Stimulated activated CD4-positive, alpha-beta T cell treated with anti-CD3 and anti-CD28 coated beads, Interleukin-4, amount 100 ng/mL, for 48 hours (primary cell): ENCODE measurements at places on chromosomes 13 and 19.

DNA sequence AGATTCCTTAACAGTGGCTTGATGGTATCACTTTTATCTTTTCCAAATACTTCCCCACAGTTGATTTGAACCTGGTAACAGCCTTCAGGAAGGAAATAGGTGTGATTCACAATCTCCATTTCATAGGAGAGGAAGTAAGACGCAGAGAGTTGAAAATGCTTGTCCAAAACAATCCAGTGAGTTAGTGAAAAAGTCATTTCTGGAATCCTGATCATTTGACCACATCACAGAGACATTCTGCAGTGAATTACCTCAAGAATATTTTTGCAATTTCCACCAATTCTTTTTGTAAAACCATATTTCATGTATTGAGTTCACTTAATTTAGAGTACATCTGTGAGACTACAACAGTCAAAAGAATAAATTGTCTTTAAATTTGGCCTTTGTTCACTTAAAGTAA, 292.8 kb downstream of the DCLK1 start:
- no peak for DNase-seq

DNA sequence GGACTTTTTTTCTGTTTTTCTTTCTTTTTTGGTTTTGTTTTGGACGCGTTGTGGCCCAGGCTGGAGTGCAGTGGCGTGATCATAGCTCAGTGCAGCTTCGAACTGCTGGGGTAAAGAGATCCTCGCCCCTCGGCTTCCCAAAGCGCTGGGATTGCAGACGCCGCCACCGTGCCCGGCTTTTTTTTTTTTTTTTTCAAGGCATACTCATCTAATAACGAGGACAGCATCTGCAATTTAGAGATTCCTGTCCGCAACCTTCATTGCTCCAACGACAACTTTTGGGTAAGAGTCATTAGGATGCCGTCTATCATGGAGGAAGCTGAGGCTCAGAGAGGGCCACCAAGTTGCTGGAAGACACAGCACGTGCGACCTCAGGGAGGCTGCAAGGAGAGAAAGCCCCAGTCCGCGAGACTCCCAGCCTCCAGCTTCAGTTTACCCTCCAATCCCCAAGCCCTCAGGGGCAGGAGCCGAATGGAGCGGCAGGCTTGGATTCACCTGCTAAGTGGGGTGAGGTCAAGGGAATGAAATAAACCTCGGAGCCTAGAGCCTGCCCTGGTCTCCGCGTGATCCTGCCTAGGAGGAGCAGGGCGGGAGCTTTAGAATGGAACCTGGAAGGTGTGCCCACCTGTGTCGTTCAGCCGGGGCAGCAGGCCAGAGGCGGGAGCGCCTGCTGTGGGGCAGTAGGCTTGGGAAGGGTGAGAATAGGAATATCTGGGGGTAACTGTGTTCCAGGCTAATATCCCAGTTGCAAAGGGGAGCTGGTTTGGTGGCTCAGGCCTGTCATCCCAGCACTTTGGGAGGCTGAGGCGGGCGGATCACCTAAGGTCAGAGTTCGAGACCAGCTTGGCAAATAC, 676 bp upstream of the POLRMT start:
- no peak for DNase-seq

GRCh38 chr13:46178821-46179220, 3.2 kb downstream of the LCP1 start:
- DNase-seq = no peak

DNA sequence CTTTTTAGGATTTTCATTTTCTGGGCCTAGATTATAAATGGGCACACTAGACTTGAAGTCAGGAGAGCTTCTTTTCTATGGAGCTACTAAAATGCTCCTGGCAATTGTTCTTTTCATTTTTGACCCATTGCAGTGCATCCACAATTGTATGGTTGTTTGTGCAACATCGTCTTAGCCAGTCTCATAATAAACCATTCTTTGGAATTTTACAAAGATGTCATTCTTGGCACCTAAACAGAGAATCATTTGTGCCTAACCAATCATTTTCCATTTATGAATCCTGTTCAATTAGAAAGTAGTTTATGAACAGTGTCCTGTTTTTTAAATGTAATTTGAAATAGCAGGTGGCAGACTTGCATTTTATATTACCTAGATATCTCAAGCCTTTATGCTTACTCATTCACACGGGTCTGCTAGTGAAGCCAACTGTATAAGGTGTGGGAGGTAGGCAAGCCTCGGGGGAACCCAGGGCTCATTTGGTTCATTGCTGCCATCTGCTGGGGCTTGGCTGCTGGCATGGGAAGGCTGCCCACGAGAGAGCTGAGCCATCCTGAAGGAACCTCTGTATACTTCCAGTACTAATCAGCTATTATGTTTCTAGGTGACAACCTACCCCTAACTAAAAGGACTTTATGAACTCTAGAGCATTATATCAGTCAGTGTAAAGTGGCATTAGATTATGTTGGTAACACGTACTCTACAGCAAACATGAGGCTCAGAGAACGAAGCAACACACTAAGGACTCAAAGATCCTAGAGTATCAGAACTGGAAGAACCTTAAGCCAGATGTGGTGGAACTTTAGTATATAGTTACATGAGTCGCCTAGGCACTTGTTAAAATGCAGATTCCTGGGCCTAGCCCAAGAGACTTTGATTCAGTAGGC, 60.0 kb downstream of the TPT1 start:
- DNase-seq = peak; percentile 38

GRCh38 chr19:13401388-13401787, 104.9 kb downstream of the CACNA1A start:
- no peak for DNase-seq

DNA sequence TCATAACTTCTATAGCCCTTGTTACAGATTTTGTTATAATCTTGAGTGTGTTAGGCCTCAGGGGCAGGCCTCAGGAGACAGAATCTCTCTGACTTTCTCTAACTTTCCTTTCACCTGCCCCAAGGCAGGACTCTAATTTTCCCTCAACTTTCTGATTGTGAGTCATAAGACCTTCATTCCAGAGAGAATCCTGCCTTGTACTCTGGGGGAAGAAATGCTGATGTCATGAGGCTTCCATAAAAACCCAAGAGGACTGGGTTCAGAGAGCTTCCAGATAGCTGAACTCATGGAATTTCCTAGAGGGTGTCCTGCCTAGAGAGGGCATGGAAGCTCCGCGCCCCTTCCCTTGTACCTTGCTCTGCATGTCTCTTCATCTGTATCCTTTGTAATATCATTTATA, 5.3 kb upstream of the KBTBD6 start:
- no peak for DNase-seq
